ENCODE measurements at places on chromosomes 2 and 18.

DNA sequence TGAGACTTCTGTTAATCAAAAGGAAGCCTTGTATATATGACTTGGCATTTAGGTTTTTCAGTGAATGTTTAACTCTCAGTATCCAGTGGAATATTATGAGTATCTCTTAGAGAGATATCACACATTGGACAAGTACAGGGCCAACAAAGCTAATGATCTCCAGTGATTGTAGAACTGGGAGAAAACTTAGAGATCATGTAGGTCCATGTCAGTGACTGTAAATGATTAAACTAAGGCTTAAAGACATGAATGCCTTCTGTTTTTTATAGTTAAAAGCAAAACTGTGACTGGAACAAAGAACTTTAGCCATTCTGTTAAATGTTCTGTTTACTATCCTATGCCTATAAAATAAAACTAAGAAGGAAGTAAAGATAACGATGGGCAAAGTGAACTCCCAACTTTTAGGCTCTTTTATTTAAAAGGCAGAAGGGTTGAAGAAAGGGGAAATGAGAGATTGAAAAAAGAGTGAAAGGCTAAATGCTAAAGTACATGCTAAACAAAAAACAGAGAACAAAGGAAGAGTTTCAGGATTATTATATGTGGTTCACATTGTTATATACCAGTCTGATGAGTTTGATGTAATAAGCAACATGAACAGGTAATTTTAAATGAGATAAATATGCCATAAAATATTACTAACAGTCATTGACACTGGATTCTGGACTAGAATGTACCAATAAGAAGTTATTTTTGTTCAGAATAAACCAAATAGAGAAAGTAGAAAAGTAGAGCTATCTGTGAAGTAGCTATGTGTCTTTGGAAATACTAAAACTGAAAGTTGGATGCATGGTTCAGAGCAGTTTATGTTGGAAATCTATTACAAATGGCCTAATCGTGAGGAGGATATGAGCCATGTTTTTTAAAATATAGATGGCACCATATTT lies 37.1 kb upstream of the TNFRSF11A start:
- DNase-seq, result no peak

DNA sequence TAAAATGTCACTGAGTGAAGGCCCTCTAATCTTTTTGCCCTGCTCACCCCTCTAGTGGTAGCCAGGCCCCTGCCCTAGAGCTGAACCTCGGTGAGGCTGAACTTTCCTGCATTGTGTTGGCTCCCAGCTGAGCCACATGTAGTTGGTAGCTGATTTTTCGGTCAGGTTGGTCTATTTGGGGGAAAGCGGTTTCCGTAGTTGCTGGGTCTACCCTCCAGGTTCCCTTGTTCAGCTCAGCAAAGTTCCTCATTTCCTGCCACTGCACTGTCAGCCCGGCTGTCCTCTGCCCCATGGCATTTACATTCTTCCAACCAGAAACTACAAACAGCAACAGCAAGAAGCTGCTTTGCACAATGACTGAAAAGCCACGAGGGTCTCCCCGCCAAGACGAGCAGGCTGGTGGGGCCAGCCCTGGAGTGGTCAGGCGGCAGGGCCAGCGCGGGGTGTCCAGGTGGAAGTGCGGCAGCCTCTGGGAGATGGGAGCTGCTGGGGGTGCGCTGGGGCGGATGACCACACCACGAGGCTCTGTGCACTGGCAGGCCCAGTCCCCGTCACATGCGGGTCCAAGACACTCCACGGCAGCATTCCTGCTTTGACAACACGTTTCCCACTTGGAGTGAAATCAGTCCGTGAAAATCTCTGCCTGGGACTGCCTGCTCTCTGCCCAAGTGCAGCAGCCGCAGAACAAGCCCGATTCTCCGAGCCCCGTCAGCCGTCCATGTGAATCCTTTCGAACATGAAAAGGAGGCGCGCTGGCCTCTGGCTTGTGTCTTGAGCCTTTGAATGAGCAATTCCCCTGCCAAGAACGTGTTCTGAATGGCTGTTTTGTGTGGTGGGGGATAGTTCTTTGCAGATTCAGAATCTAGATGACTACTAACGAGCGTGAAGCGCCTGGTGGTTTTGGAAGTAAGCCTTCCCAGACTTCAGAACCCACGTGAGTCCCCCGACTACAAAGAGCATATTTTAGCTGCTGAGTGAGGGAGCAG lies 159.4 kb downstream of the ASB1 start:
- DNase-seq, result no peak

DNA sequence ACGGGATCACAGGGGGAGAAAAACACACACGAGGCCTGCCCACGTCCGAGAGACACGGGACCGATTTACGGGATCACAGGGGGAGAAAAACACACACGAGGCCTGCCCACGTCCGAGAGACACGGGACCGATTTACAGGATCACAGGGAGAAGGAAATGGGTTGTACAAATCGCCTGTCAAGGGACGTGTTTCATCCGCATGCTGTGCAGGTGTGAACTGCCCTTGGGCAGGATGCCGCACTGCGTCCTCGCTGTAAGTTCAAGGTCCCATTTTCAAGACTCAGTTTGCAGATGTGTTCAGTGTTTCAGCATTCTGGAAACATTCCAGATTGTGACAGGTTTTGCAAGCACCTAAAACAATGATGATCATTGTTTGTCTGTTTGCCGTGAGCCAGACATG lies 2.3 kb upstream of the KCNG2 start:
- no peak for DNase-seq

GRCh38 chr2:120991441-120991840 lies 255.8 kb downstream of the GLI2 start:
- no peak for DNase-seq

DNA sequence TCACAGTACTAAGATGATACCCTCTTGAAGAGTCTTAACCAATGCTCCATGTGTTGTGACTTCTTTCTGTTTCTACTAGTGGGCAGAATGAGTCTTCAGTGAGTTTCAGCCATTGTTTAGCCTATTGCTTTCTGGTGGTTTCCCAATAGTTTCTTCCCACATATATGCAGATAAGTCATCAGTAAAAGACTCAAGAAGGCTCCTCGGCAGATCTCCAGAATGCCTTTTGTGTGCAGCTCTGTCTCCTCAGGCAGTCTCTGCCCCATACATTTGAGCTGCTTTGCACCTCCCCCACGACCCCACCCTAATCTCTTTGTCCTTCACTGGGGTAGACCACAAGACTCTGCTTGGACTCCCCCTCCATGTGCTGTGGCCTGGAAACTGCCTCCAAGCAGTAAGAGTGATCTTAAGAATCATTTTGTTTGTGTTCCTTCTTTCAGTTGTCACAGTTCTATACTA lies 71.6 kb upstream of the CHRNA1 start:
- no peak for DNase-seq

- no peak for DNase-seq
Measured at GRCh38 chr2:120662046-120662445, 73.6 kb upstream of the GLI2 start.

DNA sequence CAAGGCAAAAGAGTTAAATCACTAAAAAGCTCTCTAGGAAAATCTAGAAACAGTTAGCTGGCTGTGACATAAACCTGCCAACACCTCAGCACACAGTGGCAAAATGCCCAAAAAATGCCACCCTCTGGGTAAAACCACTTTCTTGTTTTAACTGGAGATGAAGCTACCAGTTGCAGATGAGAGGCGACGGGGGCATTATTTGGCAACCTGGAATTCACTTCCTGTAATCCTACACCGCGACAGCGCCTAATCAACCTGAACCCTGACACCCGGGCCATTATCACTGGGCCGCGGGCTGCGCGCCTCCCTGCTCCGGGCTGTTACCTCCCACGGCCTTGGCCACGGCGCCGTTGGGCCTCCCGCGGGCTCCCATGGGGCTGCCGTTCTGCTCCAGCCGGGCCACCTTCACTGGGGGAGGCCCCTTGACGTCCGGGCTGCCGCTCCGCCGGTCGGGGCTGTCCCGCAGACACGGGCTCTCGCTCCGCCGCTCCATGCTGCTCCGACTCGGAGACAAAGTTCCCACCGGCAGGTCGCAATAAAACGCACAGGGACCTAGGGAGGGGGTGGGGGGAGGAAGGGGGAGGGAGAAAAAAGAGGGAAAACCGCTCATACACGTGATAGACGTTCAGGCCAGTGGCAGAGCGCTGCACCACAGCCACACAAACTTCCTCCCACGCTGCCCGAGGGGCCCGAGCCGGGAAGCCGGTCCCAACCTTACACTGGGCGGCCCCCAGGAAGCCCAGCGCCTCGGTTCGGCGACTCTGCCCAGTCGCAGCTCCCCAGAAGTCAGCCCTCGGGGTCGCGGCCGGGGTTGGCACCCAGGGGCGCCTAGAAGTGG lies 2.0 kb downstream of the SATB2 start:
- DNase-seq, result no peak

DNA sequence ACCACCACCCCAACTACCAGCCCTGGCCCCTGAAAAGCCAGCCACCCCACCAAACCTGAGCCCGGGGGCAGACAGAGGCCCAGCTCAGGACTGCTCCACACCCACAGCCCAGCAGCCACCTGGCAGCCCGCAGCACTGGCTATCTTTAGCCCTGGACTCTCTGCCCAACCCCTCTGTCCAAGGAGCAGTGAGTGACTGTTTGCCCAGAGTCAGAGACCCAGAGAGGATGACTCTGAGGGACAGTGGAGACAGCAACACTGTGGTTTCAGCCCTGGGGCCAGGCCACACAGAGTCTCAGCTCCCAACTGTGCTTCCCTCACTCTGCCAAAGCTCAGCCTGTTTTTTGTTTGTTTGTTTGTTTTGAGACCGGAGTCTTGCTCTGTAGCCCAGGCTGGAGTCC lies 32.6 kb downstream of the BIN1 start:
- DNase-seq, result no peak

DNA sequence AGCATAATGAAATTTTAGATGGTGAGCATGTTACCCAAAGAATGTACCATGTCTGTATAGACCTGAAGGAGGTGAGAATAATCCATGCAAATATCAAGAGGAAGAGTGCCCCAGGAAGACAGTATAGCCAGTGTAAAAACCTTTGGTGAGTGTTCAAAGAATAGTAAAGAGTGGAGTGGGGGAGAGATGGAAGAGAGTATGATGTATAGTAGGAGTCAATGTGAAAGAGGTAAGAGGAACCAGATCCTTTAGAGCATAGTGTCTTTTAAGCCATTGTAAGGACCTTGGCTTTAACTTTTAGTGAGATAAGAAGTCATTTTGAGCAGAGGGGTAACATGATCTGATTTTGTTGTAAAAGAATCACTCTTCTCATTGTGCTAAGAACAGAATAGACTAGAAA lies 1052.3 kb upstream of the ZEB2 start:
- no peak for DNase-seq
